ENCODE measurements at places on chromosomes 6 and 20.

GRCh38 chr6:43833223-43833995 lies 63.4 kb downstream of the VEGFA start:
- peak; percentile 18 for DNase-seq

GRCh38 chr6:37559501-37559900 lies 59.8 kb upstream of the CCDC167 start:
- DNase-seq: no peak

DNA sequence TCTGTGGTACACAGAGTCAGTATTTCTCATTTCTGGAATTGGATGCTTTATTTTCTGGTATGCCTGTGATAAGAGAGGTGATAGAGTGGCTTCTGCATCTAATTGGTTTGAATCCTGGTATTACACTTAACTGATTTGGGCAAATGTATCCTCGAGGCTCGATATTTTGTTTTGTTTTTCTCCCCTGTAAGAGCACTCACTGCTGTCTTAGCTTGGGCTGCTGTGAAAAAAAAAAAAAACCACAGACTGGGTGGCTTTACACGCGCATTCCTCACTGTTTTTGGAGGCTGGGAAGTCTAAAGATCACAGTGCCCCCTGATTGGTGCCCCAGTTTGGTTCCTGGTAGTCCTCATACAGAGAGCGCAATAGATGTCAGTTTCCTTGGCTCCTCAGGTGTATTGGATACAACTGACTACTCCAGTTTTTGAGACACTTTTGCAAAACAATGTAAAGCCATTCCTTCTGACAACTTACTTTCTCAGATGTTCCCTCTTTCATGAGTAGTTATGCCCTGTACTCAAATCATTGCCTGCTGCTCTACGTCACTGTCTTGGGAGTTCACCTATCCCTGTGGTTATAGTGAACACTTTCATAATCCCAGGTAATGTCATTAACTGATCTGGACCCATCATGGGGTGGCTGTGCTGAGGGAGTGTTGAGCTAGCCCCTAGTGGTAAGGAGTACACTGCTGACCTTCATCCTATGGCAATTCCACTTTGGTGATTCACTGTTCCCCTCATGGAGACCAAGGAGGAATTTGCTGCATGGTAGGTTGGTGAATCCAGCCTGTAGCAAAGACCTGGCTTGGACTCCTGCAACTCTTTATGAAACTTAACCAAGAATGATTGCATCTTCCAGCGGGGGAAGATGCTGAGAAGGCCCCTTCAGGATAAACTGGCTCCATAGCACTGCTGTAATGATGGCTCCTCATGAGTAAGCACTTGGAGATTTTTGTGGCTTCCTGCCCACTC lies 3.5 kb upstream of the ACAT2 start:
- DNase-seq: no peak

DNA sequence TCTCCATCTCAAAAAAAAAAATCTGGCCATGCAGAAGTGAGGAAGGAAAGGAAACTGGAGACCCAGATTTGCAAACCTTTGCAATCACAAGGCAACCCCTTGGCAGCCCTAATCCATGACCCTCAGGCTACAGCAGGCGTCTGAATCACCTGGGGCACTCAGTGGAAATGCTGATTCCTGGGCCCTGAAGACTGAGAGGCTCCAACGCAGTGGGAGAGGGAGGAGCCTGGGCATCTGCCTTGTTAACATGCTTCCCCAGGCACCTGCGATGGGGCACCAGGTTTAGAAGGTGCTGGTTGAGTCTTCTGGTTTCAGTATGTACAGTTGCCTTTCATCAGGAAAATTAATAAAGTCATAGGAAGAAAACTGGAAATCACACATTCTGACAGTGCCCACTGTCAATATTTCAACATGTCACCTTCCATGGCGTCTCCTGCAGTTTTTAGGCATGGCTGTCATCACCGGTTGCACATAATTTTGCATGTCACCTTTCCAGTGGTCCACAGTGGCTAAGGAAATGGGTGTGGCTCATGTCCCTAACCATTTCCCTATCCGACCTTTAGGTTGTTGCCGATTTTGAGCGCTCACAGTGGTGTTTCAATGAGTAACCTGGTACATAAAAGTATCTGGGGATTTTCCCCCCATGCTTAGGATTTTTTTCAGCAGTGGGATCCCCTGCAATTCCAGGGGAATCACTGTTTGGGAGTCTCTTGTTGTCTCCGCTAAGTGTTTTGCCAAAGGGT lies 56.9 kb downstream of the PREX1 start:
- DNase-seq: no peak

- DNase-seq: no peak
Measured at GRCh38 chr6:139030228-139030963, 1.9 kb downstream of the ABRACL start.

DNA sequence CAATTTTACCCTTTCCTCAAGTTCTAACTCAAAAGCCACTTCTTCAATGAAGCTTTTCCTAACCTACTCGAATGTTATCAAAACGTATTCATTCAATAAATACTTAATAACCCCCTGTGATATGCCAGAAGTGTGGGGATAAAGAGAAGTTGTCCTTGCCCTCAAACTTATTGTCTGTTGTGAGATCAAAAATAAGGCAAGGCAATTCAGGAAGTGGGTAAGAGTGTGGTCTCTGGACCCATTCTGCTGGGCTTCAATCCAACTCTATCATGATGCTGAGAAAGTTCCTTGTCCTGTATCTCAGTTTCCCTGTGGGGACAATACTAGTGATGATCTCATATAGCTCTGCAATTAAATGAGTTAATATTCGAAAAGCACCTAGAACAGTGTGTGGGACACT lies 92.8 kb downstream of the PRDM1 start:
- DNase-seq: no peak

DNA sequence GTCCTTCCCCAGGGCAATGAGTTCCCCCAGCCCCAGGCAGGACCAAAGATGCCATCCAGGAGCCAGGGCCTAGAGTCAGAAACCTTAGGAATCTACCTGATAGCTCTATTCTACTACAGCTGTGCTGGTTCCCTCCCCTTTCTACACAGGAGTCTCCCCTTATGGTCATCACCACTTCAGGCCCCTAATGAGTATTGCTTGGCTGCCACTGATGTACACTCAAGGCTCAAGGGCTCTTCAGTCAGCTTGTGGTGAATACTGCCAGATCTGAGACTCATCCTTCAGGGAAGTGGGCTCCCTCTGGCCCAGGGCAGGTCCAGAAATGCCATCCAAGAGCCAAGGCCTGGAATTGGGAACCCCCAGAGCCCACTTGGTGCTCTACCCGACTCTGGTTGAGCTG lies 248.6 kb downstream of the ALDH8A1 start:
- DNase-seq: no peak

DNA sequence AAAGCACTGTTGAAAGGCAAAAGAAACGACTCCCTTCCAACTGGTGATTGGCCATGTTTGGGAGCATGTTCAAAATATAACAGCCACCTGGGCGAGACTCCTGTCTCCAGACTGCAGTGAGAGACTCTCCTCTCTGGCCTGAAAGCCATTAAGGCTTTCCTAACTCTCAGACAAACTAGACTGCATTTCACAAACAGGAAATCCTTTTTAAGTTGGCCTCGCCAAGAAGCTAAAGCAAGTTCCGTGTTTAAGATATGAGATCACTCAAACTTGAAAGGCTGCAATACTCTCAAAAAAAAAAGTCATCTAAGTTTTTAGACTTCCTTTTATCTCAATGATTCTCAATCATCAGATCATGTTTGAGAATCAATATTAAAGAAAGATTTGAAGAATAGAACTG lies 117.0 kb downstream of the TFAP2A start:
- DNase-seq: no peak

GRCh38 chr6:35739645-35740524 lies 3.1 kb downstream of the ARMC12 start:
- DNase-seq: no peak

DNA sequence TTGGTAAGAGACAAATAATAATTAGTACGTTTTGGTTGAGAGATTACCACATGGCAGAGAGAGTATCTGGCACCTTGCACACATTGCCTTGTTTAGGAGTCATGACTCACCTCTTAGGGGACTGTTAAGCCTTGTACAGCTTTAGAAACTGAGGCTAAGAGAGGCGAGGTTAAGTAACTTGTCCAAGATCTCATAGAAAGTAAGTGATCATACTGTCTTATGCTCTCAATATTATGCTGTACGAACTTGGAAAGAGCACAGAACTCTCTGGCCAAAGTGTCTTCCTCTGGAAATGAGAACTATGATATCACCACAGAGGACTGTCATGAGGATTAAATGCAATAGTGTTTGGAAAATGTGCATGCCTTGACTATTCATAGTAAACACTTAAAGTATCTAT lies 249.0 kb downstream of the UTRN start:
- no peak for DNase-seq

GRCh38 chr6:5507131-5507681 lies 245.9 kb downstream of the FARS2 start:
- DNase-seq: no peak

DNA sequence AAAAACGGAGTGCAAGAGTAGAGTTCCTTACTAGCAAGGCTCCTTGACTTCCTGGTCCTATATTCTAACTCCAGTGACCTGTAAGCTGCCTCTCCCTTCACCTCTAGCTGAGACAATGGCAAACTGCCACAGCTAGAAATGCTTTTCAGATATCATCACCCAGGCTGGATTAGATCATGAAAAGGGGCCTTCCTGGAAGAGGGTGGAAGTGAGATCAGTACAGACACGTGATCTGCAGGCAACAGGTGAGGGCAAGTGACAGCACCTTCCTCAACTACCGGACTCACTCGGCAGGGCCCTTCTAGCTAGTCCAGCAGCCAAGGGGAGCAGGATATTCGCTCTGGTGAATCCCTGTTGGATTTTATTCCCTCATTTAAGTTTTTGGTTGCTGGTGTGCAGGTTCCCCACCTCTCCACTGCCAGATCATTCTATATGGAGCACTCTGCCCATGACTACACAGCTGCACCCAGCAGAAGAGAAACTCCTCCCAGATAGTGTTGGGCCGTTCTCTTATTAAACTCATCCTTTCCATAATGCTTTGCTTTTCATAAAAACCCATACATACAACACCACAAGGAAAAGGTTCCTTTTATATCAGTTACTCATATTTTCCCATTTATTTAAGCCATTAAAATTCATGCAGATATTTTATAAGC lies 26.4 kb upstream of the FAM83C start:
- DNase-seq: no peak

- peak; percentile 51 for DNase-seq
Measured at GRCh38 chr6:88725111-88725975, 238.1 kb downstream of the RNGTT start.

DNA sequence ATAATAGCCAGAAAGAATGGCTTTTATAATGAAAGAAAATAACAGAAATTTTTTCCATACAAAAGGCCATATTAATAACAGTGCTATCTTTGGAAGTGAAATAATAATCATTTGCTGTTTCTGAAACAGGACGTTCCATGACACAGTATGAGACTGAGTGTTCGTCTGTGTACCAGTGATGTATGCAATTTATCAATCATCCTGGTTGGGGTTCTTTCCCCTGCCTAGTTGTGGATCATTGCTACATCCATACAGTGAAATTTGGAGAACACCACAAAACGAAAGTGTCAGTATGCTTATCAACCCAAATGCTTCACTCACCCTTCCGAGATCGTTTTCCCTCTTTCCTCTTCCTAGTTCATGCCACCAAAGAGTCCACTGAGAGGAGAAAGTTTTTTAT lies 151.4 kb upstream of the PRDM1 start:
- no peak for DNase-seq

DNA sequence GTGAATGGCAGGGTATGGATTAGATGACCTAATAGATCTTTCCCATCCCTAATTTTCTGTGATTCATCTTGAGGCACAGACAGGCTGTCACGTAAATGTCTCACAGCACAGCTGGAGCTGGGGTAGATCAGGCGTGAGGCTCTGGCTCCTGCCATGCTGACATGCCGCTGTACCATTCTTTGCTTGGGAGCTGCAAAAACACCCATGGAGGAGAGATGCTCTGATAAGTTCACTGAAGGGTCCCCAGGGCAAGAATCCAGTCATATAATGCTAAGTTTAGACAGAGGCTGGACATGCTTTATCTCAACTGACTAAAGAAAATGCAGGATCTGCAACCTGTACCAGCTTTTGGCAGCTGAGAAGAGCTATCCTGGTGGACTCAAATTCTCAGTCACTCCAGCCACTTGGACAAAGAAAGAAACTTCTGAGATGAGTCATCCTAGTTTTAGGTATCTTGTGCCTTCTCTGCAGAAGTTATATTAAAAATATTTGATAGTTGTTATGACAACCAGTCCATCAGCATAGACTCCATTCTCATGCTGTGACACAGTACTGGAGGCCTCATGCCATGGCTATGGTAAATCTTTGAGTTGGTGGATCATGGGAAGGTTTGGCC lies 185.1 kb upstream of the RAB32 start:
- DNase-seq: no peak

DNA sequence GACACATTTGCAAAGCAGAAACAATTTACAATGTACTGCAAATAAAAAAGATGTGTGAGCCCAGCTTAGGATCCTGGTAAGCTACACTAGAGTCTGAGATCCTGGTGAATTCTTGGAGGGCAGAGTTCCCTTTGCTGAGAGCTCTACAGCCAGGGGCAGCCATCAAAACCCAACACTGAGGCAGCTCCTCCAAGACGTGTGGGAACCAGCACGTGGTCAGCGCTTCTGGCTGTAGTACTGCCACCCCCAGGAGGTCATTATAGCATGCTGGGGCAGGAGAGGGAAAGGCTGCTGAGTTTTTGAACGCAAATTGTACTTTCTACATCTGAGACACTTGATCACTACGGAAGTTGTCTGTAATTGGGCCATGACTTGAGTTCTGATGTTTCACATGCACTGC lies 131.5 kb downstream of the INSM1 start:
- no peak for DNase-seq

DNA sequence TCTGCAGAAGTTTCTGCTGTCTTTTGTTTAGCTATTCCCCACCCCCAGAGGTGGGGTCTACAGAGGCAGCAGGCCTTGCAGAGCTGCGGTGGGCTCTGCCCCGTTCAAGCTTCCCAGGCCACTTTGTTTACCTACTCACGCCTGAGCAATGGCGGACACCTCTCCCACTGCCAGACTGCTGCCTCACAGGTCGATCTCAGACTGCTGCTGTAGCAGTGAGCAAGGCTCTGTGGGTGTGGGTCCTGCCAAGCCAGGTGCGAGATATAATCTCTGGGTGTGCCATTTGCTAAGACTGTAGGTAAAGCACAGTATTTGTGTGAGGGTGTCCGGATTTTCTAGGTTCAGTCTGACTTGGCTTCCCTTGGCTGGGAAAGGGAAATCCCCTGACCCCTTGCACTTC lies 23.6 kb upstream of the ZNF337 start:
- DNase-seq: no peak

DNA sequence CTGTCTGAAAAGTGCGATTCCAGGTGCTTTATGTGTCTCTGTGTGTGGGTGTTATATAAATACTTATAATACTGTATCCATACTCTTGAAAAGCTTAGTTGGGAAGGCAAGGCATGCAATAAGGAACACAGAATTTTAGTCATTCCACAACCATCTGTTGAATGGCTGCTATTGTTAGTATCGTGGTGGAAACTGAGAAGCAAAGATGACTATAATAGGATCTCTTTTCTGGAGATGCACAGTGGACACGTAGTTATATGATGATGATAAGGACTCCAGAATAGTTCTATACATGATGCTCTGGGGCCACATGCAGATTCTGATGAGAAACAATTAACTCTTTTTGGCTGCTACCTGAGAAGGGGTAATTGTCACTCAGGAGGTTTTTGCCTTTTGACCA lies 25.2 kb downstream of the ESR1 start:
- DNase-seq: no peak
